ENCODE measurements at places on chromosomes 6 and 20. TPM values are rescaled to one million over a fixed set of nuclear protein-coding genes. Genes with fewer than 3 reads are reported as not detected.

ENPP3 gene
- total RNA-seq, result not detected

IP6K3 gene
- total RNA-seq, result not detected

CALHM5 gene
- not detected for total RNA-seq

KCNS1 gene
- 0.15 TPM for total RNA-seq

GRIK2 gene
- total RNA-seq, result 0.61 TPM

PLN gene
- total RNA-seq, result not detected

DLK2 gene
- 3.6 TPM for total RNA-seq

SEMG1 gene
- not detected for total RNA-seq

MTHFD1L gene
- 53.3 TPM for total RNA-seq

NSFL1C gene
- total RNA-seq, result 160 TPM

- no peak for DNase-seq
Measured at GRCh38 chr6:90362318-90362717, 65.7 kb upstream of the BACH2 start.

DNA sequence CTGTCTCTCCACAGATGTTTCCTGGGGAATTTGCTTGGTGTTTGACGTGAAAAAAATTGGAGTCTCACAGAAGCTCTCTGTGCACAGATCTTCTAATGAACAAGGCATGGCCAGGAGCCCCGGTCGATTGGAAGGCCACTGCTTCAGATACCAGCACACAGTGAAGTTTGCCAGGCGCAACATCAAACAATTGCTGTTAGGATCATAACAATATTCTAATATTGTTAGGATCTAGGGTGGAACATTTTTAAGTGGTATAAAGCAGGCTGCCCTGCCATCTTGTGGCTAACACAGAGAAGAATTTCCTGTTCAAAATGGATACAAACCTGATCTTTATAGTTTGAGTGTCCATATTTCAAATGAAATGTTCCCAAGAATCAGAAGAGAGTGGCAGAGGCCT, 64.1 kb downstream of the C6orf118 start:
- DNase-seq, result no peak

GRCh38 chr6:111114087-111114443, 26.8 kb downstream of the SLC16A10 start:
- DNase-seq, result no peak

DNA sequence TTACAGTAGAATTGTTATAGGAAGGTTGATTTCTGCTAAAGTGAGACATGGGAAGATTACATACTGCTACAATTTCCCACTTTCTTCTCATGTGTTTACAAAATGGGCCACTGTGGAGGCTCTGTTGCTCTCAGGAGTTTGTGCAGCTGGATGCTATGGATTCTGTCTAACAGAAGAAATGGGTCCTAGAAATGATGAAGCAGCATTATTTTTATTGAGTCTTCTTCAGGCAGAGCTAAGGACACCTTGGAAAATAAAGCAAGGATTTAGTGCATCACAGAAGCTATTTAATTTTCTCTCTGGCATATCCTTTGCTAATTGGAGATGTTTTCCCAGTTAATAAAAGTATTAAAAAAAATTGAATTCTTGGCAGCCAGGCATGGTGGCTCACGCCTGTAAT, 29.2 kb downstream of the CCDC170 start:
- no peak for DNase-seq

GRCh38 chr6:93317592-93317991, 101.8 kb downstream of the EPHA7 start:
- no peak for DNase-seq

DNA sequence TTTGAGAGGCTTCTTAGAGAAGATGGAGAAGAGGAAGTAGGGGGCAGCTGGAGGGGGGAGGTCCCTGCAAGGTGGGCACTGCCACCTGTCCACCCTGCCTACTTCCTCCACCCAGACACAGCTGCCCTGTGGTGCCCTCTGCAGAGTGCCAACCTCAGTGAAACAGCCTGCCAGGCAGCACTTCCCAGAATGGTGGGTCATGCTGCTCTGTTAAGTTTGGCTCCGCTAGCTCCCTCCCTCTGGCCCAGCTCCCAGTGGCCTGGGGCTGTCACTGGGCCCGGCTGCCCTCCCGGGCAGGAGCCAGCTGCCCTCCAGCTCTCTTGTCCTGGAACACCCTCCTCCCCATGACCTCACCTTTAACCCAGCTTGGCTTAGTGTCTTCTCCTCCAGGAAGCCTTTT, 5.1 kb upstream of the EPB41L1 start:
- no peak for DNase-seq

GRCh38 chr6:11389977-11390376, 147.6 kb upstream of the TMEM170B start:
- peak; percentile 97 for DNase-seq

GRCh38 chr6:43180985-43181384, 1.0 kb upstream of the CUL9 start:
- no peak for DNase-seq

DNA sequence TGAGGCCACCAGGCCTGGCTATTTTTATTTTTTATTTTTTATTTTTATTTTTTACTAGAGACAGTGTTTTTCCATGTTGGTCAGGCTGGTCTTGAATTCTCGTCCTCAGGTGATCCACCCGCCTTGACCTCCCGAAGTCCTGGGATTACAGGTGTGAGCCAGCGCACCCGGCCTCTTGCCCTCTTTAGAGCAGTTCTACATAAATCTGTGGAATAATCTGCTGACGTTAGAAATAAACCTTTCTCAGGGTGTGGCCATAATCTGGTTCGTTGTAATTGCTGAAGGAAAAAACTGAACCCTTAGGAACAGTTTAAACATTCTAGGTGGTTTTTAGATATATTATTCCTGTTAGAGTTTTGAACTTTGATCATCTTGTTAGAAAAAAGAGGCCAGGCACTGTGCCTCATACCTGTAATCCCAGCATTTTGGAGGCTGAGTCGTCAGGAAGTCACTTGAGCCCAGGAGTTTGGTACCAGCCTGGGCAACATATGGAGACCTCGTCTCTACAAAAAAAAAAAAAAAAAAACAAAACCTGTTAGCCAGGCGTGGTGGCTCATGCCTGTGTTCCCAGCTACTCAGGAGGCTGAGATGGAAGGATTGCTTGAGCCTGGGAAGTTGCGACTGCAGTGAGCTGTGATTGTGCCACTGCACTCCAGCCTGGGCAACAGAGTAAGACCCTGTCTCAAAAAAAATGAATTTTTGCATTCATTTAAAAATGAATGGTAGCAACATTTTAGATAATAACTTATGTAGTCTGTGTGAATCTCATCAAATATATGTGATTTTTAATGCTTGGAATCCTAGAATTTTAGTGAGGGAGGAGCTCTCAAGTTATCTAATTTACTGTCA, 24.2 kb downstream of the ASXL1 start:
- DNase-seq, result no peak

DNA sequence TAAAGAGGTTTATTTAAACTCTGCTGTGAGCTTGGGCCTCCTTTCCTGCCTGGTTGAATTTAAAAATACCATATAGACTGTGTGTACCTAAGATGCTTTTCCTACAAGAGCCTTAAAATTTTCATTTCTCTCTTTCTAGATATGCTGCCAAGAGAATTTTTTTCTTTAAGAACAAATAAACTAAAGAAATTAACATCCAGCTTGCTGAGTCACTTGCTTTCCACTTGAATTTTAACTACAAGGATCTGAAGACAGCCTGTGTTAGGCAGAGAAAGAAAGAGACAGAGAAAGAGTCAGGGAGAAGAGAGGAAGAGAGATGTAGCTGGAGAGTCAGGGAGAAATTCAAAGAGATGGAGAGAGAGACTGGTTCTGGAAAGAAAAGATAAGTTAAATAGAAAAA, 18.3 kb upstream of the SNAP25 start:
- no peak for DNase-seq

DNA sequence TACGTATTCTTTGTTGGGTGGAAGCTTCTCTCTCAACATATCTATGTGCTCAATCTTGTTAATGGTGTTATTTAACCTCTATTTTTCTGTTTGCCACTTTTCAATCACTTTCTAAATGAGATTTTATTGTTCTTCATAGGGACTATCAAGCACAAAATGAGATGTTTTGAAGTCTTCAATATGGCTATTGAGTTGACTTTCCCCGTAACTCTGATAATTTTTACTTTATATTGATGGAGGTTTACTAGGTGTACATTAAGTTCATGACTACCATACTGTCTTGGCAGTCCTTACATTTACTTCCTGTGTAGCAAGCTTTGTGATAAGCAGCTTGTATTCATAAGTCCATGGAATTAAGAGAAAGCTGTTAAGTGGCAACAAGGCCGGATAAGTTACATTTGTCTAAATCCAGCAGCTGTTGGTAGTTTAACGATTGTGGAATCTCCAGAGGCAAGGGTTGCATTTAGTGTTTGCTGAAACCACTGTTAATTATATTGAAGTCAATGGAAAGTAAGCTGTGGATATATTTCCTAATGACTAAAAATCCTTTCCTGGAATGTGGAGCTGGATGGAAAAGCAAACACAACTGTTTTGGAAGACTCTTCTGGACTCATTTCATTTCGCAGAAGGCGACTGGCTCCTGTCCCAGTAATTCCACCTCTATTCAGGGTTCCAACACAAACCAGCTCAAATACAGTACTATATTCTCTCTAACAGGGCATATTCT, 57.3 kb upstream of the SMIM29 start:
- no peak for DNase-seq

DNA sequence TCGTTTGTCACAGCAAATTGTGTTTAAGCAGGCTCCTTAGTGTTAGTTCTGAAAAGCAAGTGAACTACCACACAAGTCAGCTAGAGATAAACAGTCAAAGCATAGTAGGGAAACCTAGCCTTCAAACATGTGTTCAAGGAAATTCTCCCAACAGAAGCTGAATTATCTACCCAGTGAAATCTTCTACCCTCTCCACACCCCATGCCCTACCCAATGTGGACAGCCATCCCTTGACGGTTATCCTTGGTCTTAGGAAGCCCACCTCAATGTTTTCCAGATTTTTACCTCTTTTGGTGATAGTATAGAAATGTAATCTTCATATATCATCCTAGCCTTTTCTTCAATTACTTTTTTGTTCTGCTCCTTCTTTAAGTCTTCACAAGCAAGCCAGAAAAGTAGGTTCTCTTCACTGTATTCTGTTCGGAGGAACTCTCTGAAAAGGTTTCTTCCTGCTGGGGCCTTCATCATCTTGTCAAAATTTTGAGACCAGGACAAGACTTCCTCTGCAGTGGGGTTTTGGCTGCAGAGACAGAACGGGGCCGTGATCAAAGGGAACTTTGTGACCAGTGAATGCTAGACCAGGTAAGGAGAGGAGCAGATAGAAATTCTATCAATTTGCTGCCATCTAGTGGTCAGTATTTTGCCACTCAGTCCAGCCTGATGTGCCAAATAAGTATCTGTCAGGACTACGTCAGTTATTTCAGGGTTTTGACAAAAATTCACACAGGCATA, 21.6 kb upstream of the MTRF1L start:
- DNase-seq, result no peak

DNA sequence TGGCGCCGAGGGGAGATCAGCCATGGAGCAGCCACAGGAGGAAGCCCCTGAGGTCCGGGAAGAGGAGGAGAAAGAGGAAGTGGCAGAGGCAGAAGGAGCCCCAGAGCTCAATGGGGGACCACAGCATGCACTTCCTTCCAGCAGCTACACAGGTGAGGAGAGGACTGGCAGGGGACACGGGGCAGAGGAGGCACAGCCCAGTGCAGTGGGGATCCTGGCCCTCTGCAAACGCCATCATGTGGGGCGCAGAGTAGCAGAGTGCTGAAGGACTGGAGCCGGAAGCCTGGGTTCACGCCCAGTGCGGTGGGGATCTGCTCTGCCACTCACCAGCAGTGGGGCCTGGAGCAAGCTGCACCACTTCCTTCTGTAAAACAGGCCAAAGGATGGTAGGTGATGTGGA, 41.1 kb upstream of the FANCE start:
- no peak for DNase-seq

- DNase-seq, result peak; percentile 19
Measured at GRCh38 chr6:29071831-29072723, 15.0 kb downstream of the OR2B3 start.

DNA sequence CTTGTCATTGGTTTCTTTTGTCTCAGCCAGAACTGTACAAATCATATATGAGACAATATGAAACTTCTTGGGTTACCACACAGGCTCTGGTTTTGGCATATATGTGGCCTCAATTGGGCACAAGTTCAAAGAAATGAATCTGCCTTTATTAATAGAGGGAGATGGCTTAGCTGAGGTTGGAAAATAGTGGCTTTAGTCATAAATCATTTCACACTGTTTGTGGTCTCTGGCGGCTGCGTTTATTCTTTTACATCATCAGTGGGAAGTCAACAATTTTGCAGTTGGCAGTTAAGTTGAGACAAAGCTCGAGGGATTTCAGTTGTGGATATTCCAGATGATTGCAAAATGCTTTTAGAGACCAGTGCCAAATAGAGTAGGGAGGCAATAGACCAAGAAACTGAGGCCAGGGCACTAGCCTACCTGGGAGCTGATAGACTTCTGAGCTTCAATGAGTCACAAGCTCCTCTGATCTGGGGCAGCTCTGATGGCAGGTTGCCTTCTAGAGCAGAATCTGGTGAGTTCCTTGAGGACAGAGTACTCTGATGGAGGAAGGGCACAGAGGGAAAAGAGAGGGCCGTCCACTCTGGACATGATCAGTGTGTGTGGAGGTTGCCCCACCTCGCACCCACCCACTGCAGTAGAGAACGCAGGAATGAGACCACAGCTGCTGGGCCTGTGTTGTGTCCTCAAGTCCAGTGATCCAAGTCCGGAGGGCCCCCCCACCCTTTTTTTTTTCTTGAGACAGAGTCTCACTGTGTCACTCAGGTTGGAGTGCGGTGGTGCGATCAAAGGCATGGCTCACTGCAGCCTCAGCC, 73.5 kb downstream of the ARMC2 start:
- DNase-seq, result no peak

GRCh38 chr6:148530394-148530953, 187.8 kb downstream of the SASH1 start:
- DNase-seq, result peak; percentile 9

GRCh38 chr6:87071683-87072082, 23.2 kb downstream of the CGA start:
- DNase-seq, result no peak

DNA sequence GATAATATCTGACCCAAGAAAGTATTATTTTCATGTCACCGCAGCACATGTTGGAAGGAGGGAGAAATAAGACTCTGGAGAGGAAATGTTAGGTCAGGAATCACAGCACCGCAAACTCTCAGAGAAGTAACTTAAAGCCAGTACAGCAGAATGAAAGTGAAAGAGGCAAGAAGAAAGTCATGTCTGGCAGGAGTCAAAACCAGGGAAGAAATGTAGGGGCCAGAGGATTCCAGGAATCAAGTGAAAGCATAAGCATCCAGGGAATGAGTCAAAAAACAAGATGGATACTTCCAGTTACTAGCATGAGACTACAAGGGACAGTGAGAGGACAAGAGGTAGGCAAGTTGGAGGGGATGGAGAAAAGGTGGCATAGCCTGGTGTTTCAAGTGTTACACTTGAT, 80.4 kb downstream of the AK9 start:
- no peak for DNase-seq

DNA sequence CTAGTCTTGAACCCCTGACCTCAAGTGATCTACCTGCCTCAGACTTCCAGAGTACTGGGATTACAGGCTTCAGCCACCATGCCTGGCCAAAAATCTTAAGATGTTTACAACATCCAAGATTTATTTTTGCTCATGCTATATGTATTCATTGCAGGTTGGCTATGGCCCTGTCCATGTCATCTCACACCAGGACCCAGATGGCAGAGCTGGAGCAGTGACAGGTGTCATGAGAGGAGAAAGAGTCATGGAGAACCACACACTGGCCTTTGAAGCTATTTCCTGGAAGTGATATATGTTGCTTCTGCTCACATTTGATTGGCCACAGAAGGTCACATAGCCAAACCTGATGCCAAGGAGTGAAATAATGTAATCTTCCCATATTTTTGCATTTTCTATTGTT, 13.8 kb upstream of the DDR1 start:
- no peak for DNase-seq
